ENCODE measurements at places on chromosomes 12 and 14. TPM values are rescaled to one million over a fixed set of nuclear protein-coding genes. Genes with fewer than 3 reads are reported as not detected.

AMIGO2 gene
- total RNA-seq: 12.8 TPM

TMTC1 gene
- total RNA-seq: not detected

TESPA1 gene
- 287 TPM for total RNA-seq

NOC4L gene
- total RNA-seq: 17.0 TPM

DNA sequence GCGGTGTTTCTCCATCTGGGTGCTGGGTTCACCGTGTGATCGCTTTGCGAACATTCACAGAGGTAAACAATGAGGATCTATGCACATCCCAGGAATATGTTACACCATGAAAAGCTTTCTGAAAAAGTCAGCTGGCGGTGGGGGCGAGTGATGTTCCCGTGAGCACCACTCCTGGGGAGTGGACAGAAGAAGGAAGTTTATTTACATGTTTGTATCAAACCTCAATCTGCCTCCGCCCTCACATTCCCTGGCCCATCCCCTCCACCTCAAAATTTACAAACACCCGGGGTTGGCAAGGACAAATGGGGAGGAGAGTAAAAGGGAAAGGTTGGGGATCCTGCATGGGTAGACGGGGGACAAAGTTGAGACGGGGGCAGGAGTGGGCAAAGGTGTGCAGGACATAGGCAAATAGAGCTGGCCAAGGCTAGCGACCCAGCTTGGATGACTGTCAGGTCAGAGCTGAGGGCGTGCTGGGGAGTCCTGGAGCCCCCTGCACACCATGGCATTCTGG, 6.9 kb downstream of the TNFRSF1A start:
- DNase-seq: no peak

CYP46A1 gene
- 0.36 TPM for total RNA-seq

JPH4 gene
- not detected for total RNA-seq

Data from CD4-positive, alpha-beta memory T cell (primary cell).